Activated CD8-positive, alpha-beta memory T cell treated with anti-CD3 and anti-CD28 coated beads for 1 hour (primary cell): ENCODE measurements at places on chromosomes 12 and 14.

DNA sequence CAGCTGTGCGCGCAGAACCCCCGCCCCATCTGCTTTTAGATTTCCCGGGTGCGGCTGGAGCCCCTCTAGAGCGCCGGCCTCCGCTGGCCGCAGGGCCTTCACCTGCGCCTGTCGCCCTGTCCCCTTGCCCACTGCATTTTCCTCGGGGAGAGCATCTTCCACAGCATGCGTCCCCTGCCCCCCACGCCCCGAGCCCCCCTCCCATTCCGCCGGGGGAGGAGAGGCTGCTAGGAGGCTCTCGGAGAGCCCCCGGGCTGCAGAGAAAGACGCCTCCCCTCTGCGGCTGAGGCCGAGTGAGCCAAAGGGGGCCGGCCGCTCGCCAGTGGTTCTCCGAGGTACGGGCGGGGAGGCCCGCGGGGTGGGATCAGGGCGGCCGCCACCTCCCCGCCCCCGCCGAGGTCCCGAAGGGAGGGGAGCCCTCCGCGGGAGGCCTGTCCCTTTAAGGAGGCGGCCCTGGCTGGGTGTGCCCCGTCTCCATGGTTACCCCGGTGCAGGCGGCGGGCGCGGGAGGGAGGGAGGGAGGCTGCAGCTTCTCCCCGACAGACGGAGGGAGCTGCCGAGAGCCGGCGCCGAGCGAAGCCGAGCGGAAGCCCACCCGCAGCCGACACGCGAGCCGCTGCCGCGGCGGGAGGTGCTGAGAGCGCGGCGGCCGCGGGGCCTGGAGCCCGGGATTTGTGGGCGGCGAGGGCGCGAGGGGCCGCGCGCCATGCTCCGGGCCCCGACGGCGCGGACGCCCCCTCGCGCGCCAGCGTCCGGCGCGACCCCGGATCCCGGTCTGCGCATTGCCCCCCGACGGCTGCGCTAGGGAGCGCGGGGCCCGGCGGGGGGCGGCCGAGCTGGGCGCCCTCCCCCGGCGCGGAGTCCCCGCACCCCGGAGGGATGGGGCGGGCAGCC lies at the start of gene KCNH3:
KCNH3 (plus strand) TSS at position 521 of the 894 bp plus-strand sequence. CDS start 387 bp downstream, outside the sequence.
- peak; percentile 82 for DNase-seq

GRCh38 chr12:71303199-71303598 lies 136.4 kb upstream of the LGR5 start:
- DNase-seq, result no peak

GRCh38 chr14:52068615-52069306 lies at the start of gene NID2:
TSS of gene NID2 (minus strand) at chr14:52069059. CDS start at chr14:52068994, 65 bp downstream.
- peak; percentile 8 for DNase-seq

GRCh38 chr14:74912111-74912510 lies 10.9 kb downstream of the RPS6KL1 start:
- no peak for DNase-seq

- no peak for DNase-seq
Measured at GRCh38 chr12:105573574-105573973, 243.1 kb downstream of the C12orf75 start.

DNA sequence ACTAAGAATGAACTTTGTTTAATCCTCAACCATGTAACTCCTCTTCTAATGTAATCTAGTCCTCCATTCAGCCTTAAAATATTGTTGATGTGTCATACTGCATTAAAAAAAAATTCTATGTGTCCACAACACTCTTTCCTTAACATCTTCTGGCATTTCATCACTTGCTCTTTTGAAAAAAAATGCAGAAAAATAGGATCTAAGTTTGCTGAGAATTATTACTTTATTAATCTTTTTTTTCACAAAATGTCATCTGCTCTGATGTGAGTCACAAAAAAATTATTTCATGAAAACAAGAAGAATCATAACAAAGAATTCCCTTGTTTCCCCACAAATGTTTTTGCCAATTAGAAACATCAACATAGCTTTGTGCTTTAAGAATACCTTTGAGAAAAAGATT lies 410.1 kb upstream of the MGAT4C start:
- no peak for DNase-seq

- DNase-seq, result peak; percentile 39
Measured at GRCh38 chr14:75303381-75303789, 24.8 kb downstream of the FOS start.

DNA sequence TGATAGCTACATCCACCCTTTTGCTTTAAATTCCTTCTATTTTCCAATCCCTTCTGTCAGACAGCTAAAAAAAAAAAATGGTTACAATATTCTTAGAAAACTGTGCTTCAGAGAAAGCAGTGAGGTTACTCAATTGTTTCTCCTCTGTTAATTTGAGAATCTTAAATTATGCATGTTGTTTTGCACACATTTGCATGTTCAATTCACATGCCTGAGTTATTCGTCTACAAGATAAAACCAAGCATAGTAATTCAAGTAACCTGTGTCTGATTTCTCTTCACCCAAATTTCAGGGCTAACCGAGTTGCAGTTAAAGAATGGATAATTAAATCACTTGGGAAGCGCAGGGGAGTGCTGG lies 81.0 kb upstream of the MED13L start:
- DNase-seq, result no peak

DNA sequence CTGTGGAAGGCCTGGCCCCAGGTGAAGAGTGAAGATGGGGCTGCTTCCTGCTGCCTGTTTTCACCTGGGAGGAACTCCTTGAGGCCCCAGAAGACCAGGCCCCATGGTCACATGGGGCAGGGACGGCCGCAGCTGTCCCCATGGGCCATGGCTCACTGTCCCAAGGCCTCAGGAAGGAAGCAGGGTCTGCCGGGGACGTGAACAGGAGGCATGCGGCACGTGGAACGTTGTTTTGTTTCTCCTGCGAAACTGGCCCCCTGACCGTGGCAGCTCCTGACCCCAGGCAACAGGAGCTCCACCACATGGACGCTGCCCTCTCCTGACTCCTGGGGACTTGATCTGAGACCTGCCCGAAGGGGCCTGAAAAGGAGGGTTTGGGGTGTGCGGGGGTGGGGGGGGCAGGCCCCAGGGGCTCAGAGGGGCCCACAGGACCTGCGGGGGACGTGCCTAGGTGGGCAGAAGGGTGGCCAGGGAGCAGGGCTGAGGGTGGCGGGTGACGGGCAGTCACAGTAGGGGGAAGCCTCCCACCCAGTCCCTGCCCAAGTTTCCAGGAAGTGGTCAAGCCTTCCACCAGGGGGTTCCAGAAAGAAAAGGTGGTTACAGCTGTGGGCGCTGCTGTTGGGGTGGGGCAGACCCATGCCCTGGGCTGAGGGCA lies 41.4 kb downstream of the LRCOL1 start:
- no peak for DNase-seq

DNA sequence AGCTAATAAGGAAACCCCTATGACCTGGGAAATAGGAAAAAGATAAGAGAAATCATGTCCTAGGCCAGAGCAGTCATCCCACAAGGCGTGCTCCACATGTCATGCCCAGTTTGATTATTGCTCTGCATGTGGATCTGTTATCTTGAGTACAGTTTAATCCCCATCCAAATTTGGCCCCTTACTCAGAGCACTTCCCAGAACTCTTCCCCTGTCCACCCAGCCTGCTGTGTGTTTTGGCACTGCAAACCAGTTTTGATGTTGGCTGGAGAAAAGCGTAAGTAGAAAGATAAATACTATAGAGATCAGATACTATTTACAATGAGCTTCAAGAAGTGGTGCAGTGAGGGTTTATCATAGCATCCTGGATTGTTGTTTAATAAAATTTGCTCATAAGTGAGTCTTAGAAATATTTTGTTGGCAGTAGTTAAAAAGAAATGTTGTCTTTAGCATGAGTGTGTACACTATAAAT lies 83.8 kb downstream of the PTPRB start:
- DNase-seq, result no peak

DNA sequence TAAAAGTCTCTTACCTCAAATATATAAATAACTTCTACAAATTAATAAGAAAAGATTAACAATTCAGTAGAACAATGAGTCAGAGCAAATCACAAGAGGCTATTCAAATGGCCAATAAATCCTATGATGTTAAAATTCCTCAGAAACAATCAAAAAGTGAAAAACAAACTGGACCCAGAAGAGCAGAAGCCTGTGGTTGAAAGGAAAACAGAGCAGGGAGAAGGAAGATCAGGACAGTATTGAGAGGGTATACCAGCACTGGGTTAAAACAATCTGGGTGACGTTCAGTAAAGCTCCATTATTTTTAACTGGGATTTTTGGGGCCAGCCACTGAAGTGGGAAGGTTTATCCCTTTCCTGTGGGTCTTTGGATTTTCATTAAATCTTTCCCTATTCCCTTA lies 39.7 kb upstream of the PCED1B start:
- no peak for DNase-seq

- DNase-seq, result no peak
Measured at GRCh38 chr12:108063192-108063591, 65.9 kb upstream of the WSCD2 start.

DNA sequence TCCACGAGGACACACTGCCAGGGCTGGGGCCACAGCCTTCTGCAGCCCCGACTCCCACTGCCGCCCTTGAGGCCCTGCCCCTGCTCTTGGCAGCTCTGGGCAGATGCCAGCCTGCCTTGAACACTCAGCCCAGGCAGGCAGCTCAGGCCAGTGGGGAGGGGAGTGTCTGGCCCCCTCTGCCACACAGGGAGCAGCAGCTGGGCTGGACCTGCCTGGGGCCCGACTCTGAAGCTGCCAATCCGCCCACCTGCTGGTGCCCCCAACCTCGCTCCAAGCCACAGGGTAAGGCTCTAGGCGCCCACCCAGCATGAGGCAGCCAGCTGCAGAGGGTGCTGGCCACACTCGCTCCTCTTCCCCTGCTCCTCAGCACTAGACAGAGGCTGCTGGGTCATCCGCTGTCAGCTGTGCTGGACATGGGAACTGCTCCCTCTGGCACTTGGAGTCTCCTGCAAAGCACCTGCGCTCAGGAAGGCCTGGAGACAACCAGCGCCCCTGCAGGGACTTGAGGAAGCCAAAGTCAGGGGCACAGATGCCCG lies 24.6 kb upstream of the NUDT14 start:
- no peak for DNase-seq

DNA sequence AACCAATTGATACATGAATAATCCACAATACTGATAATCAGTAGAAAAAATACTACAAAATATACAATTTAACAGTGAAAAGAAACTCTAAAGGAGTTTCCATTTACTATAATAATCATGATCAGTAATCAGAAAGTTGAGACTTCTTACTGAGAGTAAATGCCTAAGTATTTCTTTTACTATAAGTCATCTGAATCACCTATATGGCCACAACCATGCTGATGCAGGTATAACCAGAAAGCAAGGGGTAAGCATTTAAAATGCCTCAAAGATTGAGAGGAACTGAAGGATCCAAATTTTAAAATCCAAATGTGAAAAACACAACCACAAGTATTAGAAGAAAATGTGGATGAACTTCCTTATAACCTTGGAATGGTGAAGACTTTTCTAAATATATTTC lies 23.4 kb downstream of the CDK17 start:
- DNase-seq, result no peak

GRCh38 chr12:48340943-48341342 lies 9.8 kb downstream of the ZNF641 start:
- no peak for DNase-seq

GRCh38 chr14:79510659-79511058 lies 700.6 kb downstream of the DIO2 start:
- DNase-seq, result no peak

- no peak for DNase-seq
Measured at GRCh38 chr12:120254809-120255208, 10.7 kb downstream of the PXN start.

DNA sequence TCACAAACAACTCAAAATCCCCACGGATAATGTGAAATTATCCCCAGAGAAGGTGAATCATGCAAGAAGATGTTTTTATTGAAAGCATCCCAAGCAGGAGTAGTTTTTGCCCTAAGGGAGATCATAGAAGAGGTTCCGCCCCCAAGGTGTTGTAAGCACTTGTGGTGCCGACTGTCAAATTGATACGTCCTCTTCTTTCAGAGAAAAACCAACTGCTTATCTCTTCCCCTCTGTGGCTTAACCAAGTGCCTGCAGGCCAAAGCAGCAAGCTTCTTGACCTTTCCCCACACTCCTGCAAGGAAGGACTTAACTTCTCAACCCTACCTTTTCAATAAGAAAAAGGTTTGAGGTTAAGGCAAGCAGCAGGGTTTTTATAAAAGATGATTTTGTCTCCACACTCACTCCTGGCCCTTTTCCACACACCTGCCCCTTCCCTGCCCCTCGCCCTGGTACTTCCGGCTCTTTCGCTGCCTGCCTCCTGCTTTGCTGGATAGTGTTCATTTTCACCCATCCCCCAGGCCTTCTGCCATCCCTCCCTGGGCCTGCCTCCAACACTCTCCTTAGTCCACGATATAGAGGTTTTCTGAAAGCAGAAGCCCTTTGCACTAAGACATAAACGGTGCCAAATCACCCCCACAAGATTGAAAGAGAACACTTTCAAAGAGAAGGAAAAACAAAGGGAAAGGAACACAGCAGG lies 114.5 kb downstream of the EGLN3 start:
- DNase-seq, result no peak

DNA sequence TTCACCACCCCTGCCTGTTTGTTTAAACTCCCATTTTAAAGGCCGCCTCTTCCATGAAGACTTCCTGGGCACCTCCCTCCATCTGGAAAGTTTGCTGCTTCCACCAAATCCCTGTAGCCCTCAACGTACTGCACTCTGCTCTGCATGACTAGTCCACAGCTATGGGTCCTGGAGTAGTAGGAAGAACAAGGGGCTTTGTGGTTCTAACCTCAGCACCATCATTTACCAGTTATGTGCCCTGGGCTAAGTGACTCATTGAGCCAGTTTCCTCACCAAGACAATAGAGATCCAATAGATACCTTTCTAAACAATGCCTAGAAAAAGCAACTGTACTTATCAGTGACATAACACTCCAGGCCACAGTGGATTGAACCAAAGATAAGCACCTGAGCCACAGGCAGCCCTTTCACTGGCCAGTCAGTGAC lies 8.5 kb upstream of the LTBP2 start:
- DNase-seq, result no peak

DNA sequence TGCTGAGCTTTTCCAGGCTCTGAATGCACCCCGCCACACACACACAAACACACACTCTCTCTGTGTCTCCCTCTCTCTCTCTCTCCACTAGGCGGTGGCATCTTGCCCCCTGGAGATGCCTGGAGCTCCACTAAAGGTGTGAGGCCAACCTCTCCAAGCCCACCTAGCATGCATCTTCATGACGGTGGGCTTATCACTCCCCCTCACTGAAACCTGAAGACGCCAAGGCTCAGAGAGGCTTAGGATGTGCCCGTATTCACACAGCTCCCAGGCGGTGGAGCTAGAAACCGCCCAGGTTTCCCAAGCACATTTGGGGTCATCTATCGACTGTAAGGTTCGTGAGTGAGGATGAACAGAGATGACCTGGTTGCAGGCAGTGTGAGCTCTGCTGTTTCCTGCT lies 42.6 kb upstream of the BCL11B start:
- DNase-seq, result no peak

GRCh38 chr12:89339526-89339925 lies 12.8 kb downstream of the DUSP6 start:
- no peak for DNase-seq

- no peak for DNase-seq
Measured at GRCh38 chr12:124592050-124592449, 24.6 kb upstream of the NCOR2 start.

- DNase-seq, result no peak
Measured at GRCh38 chr14:95233702-95234241, 76.4 kb upstream of the DICER1 start.

GRCh38 chr14:24988760-24989159 lies 61.2 kb downstream of the STXBP6 start:
- DNase-seq, result no peak
